ENCODE measurements at places on chromosomes 1 and 21. TPM values are rescaled to one million over a fixed set of nuclear protein-coding genes. Genes with fewer than 3 reads are reported as not detected.

GRCh38 chr1:167474191-167474641 lies 44.1 kb downstream of the CD247 start:
- DNase-seq, result no peak

DNA sequence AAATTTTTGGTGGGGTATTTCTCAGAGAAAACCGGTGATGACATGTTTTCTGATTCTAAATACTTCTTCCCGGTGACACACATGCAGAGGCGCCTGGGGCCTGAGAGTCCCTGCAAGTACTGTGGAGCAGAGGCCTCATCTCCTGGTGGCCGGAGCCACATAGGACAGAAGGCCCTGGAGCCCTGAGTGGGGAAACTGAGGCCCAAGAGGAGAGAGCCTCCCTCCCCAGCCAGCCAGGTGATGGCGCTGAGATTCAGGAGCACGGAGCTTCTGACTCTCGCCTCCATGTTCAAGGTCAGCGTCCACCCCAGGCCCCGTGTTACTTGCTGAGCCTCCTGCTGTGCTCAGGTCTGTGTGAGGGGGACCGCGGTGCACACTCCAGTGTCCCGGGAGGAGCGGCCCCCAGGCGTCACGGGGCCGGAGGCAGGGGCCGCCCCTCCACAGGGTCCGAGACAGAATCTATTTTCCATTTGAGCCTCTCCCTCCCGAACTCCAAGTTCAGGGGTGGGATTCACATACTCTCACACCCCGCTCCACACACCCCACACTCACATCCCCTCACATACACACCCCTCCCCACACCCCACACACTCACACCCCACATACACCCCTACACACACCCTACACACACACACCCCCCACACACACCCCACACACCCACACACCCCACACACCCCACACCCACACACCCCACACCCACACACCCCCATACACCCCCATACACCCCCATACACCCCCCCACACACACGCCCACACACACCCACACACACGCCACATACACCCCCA lies 43.8 kb downstream of the SLX9 start:
- DNase-seq, result no peak

DNA sequence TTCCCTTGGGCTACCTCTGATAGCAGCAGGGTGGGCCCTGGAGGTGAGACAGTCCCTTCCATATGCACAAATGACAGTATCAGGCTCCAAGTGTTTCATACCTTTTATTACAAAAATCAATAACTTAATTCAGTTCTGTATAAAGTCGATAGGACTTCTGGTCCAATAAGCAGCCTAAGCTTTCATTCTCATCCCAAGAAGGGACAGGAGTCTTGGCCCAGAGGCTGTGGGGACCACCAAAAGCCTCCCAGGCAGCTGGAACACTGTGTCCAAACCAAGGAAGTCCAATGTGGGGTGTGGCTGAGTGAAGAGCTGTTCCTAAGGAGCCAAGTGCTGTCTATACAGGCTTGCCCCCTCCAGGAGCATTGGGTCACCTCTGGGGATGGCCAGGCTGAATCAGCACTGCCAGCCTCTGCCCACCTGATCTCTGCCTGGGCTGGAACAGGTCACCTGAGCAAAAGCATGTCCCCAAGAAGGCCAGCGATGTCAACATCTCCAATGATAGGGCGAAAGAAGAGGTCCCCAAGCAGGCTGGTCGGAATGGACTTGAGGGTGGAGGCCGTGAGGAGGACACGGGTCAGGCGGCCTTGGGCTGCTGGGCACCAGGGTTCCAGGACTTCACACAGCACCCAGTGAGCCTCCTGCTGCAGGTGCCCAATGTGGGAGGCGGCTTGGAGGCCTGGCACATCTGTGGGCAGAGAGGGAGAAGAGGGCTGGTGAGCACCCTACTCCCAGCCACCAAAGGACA lies 2.2 kb downstream of the NR0B2 start:
- DNase-seq, result no peak

DNA sequence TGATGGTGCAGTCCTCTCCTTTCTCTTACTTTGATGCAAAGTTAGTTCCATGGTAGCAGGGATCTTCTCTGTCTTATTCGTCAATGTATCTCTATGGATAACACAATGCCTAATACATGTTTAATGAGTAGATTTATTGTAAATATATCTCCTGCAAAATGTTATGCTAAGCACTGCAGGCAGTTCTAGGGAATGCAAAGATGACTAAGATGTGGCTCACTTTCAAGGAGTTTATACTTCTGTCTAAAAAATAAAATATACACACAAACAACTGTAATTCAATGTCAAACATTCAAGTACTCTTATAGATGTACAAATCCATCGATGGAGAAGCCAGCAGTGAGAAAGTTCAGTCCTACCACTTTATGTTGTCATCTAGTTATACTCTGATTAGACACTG lies 194.3 kb downstream of the KCTD3 start:
- DNase-seq, result no peak

IGSF5 gene
- 0.30 TPM for total RNA-seq

S100A7A gene
- not detected for total RNA-seq

CENPF gene
- 76.7 TPM for total RNA-seq

Data from H7 (cell line).